ENCODE measurements at places on chromosomes 2 and 18. TPM values are rescaled to one million over a fixed set of nuclear protein-coding genes. Genes with fewer than 3 reads are reported as not detected.
A peak's percentile ranks its signal among the peaks of the same experiment; 100 is the strongest.

- no peaks in the 10 kb centered on the region for H3K4me1 ChIP-seq
- no peaks in the 10 kb centered on the region for H3K27me3 ChIP-seq
- H3K36me3 ChIP-seq: no peaks in the 10 kb centered on the region
- no peak overlapping the region for H3K27ac ChIP-seq
Observed at GRCh38 chr18:45606007-45606406, 9.3 kb upstream of the SLC14A2 start.

DNA sequence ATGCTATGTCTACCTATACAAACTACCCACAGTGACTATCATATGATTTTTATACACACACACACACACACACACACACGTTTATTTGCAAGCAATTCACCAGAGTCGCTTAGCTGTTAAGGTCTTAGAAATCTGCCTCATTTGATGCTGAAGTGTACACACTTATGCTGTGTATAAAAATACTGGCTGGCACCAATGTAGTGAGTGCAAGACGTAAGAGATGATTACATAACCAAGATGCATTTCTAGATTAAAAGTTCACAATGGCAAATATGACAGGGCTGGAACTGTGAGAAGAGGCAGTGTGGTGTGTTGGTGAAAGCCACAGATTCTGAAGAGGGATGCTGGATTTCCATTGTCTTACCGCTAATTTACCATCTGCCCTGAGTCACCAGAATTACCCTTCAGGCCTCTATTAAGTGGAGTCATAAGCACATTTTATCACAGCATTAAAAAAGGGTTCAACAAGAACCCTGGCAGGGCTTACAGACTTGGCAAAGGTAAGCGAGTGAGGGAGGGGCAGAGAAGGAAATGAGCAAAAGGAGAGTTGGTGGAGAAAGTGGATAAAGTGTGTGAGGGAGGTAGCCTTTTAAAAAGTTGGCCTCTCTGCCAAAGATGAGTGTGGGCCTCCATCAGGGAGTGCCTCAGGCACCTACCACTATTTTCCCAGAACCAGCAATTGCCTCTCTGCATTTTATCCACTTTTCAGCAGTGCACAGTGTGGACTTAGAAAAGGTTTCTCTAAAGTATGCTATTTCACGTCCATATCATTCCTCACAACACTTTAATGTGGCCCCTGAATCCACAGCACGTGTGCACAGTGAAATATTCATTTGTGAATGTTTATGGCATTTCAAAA lies 21.5 kb downstream of the MEIS1 start:
- H3K27ac ChIP-seq: no peak overlapping the region
- no peak overlapping the region for H3K4me3 ChIP-seq
- no peak for DNase-seq
- no peaks in the 10 kb centered on the region for H3K4me1 ChIP-seq
- H3K36me3 ChIP-seq: no peaks in the 10 kb centered on the region
- H3K27me3 ChIP-seq: no peaks in the 10 kb centered on the region

The LCLAT1 gene
- 21.9 TPM for total RNA-seq

DNA sequence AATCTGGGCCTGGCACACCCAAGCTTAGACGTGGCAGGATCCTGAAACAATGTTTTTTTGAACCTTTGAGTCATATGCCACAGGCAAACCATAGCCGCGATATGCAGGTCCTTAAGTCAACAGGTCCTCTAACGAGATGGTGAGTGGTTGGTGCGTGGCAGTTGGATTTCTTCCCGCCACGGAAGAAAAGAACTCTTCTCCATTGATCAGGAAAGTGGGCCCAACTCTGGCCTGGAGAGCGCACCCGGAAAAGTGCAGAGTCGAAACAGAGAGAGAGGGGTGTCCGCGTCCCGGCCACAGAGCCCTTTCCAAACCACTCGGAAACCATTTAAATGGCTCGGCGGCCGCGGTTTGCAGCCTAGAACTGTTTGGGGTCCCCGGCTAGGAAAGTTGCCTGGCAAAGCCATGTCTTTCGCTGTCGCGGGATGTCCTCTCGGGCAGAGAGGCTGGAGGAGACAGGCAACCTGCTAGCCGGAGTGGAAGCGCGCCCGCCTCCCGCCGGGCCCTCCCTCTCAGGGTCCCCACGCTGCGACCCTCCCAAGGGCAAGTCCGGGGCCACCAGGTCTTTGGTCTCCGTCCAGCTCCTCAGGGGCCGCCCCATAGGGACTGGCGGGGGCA lies 777 bp downstream of the GALNT3 start:
- peaks cover 20% of the 10 kb centered on the region for H3K4me1 ChIP-seq
- no peaks in the 10 kb centered on the region for H3K36me3 ChIP-seq
- H3K27ac ChIP-seq: peak overlapping the region; percentile 91
- DNase-seq: peak; percentile 44
- no peaks in the 10 kb centered on the region for H3K27me3 ChIP-seq

- no peaks in the 10 kb centered on the region for H3K27me3 ChIP-seq
- no peak overlapping the region for H3K27ac ChIP-seq
- DNase-seq: no peak
- no peak overlapping the region for H3K4me3 ChIP-seq
- no peaks in the 10 kb centered on the region for H3K4me1 ChIP-seq
- H3K36me3 ChIP-seq: no peaks in the 10 kb centered on the region
Observed at GRCh38 chr2:46862514-46862913, 53.1 kb downstream of the MCFD2 start.

The SLC9A4 gene
- 0.07 TPM for total RNA-seq

Measured in B cell (primary cell).